ENCODE measurements at places on chromosomes 6 and 20.
A peak's percentile ranks its signal among the peaks of the same experiment; 100 is the strongest.

GRCh38 chr6:161668665-161669064 lies 394.8 kb upstream of the AGPAT4 start:
- no peak for DNase-seq

- no peak for DNase-seq
Observed at GRCh38 chr6:87697581-87698546, 4.2 kb downstream of the AKIRIN2 start.

DNA sequence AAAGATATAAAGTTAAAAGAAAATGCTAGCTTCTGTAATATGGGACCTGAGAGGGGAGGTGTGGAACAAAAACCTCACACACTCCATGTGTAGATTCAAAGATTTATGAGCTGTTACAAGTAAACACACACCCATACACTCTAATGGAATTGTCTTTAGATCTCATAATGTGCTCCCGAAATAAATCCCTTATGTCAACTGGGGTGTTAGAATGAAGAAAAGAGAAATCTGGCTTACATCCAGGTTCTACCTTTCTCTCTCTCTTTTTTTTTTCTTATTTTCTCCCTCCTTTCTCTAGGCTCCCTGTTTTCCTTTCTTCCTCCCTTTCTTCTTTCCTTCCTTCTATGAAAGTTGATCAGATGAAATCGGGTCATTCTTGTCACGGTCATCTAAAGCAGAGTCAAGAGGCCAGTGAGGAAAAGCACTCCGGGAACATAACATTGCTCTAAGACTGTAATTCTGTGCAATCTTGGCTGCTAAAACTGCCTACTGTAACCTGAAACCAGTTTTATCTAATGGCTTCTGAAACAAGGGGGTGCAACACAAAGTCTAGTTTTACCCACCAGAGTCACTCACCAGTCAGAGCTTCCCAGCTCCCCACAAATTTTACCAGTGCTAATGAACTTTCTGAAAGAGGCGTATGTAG lies 68.3 kb upstream of the BTBD3 start:
- no peak for DNase-seq

GRCh38 chr6:31822036-31822821 lies 5.3 kb upstream of the HSPA1B start:
- peak; percentile 76 for DNase-seq
